ENCODE measurements at places on chromosomes 1 and 21.

DNA sequence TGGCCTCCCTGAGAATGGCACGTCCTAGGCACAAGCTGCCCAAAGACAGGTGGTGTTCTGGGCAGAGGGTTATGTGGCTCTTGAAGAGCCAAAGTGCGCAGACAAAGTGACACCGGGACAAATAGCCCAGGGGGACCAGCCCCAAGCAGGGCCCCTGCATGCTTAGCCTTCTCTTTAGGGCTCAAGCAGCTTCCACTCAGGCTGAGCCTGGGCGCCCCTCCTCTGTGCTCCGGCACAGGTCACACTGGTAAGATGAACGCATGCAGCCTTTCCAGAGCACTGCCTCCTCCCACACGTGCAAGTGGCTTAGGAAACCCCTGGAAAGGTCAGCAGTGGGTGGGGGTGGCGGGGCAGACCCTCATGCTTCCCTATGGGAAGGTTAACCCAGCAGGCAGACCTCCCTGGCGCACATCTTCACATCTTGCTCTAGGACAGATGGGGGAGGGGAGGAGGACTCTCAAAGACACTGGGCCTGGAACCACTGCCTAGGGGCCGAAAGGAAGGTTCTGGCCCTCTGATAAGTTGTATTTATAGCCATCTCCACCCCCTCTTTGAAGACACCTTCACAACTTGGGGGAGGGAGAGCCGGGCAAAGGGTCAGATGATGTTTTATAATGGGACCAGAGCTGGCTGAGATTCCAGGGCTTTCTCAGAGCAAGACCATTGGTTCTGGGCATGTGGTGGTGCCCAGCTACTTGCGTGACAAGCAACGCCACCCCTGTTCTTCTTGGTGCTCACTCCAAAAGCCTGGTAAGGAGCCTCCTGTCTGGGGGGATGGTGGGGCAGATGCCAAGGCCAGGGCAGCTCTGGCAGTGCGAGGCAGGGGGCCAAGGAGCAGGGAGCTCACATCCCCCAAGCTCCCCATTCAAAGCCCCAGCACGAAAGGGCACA, 5.5 kb downstream of the KLHL21 start:
- DNase-seq: no peak

DNA sequence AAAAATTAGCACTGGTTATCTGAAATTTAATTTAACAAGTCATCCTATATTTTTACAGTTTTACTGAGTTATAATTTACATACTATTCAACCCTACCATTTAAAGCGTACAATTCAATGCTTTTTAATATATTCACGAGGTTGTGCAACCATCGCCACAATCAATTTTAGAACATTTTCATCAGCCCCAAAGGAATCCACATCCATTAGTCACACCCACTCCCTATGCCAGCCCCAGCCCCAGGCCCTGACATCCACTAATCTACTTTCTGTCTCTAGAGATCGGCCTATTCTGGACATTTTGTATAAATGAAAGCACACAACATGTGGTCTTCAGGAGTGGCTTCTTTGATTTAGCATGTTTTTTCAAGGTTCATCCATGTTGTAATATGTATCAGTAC, 134.7 kb downstream of the PSMG1 start:
- DNase-seq: no peak

DNA sequence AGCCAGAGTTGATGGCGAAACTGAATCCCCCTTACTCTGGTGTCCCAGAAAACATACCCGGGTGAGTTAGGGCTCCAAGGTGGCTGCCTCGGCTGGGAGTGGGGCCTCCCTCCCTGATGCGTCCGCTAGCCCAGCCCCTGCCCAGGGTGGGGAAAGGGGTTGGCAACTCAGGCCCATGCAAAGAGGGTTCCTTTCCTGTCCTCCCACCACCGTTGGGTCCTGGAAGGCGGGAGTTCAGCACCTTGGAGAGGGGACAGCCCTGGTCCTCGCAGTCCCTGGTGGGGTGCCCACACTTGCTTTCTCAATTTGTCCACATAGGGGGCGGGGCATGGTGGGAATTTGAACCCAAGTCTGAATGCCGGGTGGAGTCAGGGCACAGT, 6.1 kb downstream of the SRM start:
- no peak for DNase-seq

- no peak for DNase-seq
Observed at GRCh38 chr1:81695741-81696140, 105.0 kb upstream of the ADGRL2 start.

DNA sequence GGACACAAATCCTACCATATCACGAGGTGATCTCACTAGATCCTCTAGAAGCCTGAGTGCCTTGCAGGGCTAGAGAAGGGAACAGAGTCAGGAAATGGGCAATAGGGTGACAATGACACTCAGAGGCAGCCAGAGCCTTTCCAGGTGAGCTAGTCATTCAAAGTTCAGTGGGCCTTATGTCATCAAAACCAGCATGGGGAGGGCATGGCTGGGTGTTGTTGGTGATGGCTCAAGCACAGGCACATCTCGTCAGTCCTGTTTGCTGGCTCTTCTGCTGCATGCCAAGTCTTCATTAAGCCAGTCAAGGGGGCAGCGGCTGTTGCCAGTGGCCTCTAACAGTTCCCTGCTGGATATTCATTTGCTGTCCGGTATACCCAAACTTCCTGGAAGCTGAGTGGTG, 99.6 kb upstream of the USP24 start:
- no peak for DNase-seq

DNA sequence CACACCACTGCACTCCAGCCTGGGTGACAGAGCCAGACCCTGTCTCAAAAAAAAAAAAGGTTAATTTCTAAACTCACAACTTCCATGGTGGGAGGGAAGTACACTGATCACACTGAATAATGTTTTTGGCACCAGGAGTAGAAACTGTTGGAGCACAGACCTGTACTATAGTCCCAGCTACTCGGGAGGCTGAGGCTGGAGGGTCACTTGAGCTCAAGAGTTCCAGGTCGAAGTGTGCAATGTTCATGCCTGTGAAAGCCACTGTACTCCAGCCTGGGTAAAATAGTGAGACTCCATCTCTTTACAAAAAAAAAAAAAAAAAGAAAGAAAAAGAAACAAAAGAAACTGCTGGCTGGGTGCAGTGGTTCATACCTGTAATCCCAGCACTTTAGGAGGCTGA, 35.3 kb downstream of the TMEM50B start:
- DNase-seq: no peak

DNA sequence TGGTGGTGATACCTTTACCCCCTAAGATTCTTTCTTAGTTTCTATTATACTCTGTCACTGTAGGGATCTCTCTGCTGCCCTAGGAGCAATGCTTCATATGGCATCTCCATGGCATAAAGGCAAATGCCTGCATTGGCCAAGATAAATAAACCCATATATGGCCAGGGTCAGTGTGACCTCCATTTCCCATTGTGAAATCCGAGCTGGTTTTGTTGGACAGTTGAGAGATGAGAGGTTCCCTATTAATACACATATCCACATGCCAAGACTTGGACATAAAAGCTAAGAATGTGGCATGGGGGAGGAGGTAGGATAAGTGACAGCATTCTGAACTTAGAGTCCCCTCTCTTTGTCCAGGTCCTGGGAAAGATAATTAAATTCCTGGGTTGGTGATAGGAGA, 1.4 kb downstream of the TPM3 start:
- no peak for DNase-seq

GRCh38 chr1:46747683-46748288, 28.9 kb upstream of the EFCAB14 start:
- no peak for DNase-seq

DNA sequence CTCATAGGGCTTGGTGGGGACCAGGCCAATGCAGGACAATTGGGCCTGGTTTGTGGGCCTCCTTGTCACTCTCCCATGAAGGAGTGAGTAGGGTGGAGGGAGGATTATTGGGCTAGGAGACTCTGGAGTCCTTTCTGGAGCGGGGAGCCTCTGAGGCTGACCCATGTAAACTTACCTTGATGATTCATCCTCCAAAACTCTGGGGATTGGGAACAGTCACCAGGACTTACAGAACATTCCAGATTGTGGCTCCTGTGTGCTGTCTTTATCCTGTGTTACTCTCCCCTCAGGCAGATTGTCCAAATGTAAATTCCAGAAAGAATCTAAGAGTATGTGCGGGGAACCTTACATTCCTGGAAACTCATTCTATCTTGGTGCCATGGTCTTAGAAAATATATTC, 197.6 kb downstream of the CAMTA1 start:
- DNase-seq: no peak

DNA sequence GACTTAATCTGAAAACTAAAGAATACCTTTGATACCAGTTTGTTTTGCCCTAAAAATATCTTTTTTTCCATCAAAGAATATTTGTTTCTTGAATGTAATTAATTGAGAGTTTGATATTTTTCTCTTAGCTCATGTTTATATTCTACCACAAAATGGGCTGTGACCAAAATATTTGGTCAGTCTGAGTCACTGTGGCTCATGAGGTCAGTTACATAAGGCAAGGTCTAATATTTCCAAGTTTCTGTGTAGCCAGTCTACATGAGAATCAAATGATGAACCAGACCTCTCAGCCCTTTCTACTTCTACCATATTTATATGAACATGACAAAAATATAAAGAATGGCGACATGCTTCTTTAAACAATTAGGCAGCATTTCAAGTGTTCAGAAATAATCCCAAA, 83.0 kb upstream of the IVNS1ABP start:
- DNase-seq: no peak

DNA sequence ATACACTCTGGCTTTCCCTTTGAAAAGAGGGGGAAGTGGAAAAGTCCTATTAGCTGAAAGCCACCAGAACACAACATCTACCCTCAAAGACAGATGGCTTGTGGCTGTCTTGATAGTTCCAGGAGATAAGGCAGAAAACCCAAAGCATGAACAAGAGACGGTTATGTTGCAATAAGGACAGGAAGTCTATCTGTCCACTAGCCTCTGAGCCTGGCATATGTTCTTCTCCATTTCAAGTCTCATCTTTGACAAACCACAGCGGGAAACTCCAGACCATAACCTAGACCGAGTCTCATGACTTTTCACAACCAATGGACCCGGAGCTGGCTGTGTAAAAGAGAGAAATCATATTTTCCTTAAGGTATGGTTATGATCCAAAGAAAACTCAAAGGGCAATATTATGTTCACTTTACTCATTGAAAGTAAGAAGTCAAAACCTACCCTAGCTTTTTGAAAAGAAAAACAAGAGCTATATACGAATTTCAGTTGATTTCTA, 33.8 kb downstream of the DUSP10 start:
- DNase-seq: no peak

DNA sequence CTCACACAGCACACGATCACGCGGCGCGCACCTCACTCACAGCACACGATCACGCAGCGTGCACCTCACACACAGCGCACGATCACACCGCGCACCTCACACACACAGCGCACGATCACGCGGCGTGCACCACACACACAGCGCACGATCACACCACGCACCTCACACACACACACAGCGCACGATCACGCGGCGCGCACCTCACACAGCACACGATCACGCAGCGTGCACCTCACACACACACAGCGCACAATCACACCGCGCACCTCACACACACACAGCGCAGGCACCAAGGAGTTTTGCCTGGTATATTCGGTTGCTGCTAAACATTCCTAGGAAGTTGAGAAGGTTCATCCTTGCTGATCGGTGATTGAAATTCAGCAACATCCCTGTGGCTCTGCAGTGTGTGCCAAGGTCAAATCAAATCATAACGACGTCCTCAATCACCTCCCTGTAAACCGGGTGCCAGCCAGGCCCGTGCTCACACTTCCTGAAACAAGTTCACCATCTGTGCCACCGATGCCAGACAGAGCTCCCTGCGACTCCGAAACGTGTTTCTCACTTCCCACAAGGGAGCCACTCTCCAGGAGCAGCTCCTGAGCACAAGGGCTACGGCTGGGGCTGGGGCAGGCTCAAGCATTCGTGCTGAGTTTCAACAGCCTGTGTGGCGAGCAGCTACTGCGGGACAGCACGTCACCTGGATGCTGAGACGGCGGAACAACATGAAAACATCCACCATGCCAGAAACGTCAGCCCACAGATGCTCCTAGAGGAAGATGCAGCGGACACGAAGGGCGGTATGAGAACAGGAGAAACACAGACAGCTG, 30.2 kb downstream of the WDR4 start:
- no peak for DNase-seq

DNA sequence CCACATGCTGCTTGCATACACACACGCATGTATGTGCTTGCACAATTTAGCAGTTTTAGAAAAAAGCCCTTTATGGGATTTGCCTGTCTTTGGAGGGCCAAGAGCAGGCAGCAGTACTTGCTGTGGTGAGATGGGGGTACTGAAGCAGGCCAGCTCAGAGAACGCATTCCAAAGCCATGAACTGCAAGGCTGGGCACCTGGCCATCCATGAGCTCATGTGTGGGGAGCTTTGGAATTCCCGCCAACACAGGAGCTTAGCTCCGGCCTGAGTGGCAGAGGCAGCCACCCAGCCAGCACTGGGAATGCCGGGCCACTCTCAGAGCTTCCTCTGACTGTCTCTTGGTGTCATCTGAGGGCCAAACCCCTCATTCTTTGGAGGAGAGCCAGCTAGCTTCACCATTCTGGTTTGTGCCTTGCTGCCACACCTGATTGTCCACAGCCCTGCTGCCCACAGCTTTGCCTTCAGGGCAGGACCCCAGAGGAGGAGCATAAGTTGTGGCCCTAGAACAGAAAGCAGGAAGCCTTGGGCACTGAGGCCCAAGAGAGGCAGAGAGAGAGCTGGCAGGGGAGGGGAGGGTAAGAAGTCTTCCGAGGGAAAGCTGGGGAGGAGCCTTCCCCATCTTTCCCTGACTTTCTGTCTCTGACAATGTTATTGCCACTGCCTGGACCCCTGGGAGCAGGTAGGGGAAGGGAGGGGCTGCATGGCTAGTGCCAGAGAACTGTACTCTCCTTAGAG, 92.1 kb upstream of the POU3F1 start:
- no peak for DNase-seq

GRCh38 chr21:17454315-17455027, 58.4 kb upstream of the CXADR start:
- no peak for DNase-seq

- DNase-seq: no peak
Observed at GRCh38 chr1:46159516-46159915, 15.4 kb upstream of the TSPAN1 start.

- DNase-seq: no peak
Observed at GRCh38 chr1:169670836-169671235, 40.6 kb downstream of the SELL start.

DNA sequence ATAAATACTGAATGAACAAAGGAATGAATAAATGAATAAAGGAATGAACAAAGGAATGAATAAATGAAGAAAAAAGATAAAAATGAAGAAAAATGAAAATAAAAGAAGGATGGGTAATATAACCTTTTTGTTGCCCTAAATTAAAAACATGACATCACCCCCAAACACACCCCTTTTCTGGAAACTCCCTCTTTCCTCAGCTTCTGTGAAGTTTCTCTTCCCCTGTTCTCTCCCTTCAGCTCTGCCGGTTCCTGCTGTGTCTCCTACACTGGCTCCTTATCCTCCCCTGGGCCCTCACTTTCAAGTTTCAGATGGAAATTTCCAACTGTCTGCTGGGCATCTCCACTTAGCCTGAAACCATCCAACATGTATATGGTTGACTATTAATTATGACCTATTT, 37.9 kb downstream of the RAB3B start:
- no peak for DNase-seq

All from stimulated activated CD8-positive, alpha-beta memory T cell treated with anti-CD3 and anti-CD28 coated beads, Interleukin-7, amount 100 ng/mL, for 1 hour (primary cell).